Naive B cell (primary cell): ENCODE measurements at places on chromosomes 5 and 9. TPM values are rescaled to one million over a fixed set of nuclear protein-coding genes. Genes with fewer than 3 reads are reported as not detected.

GRAMD2B gene
- 0.92 TPM for polyA plus RNA-seq

GRCh38 chr5:142235050-142235797 is 89.6 kb downstream of the SPRY4 start:
- no peak overlapping the region for H3K27ac ChIP-seq
- peaks cover 2% of the 10 kb centered on the region for H3K4me1 ChIP-seq
- H3K27me3 ChIP-seq = peaks cover 33% of the 10 kb centered on the region
- H3K36me3 ChIP-seq = no peaks in the 10 kb centered on the region

GABRP gene
- polyA plus RNA-seq = not detected

DNA sequence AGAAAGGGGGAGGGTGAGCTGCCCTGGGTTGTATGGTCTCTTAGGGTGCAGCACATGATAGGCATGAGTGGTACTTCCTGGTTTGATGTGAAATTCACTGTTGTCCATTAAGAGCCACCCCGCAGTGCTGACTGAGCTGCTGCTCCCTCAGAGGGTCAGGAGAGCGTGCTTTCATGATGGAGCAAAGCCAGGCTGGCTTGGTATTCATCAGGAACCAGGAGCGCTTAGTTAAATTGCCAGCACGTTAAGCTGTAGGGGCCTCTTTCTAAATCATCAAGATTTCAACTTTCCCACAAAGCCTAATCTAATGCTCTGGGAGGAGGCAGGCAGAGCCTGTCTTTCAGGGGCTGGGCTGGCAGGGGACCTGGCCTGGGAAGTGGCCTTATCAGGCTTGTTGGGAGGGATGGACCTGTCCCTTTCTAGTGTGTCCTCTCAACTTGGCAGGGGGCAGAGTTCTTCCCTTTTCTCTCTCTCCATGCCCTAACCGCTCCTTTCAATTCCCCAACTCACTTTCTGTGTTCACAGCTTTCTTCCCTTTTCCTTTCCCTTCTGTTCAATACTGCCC is 7.9 kb downstream of the CYSTM1 start:
- H3K36me3 ChIP-seq = no peaks in the 10 kb centered on the region
- H3K4me3 ChIP-seq = no peak overlapping the region
- H3K27me3 ChIP-seq = no peaks in the 10 kb centered on the region
- DNase-seq = no peak
- H3K27ac ChIP-seq = no peak overlapping the region

GRCh38 chr5:141883892-141884318 is 5.7 kb upstream of the PCDH1 start:
- H3K4me3 ChIP-seq = no peak overlapping the region
- no peak for DNase-seq
- no peaks in the 10 kb centered on the region for H3K36me3 ChIP-seq
- H3K27ac ChIP-seq = no peak overlapping the region

DNA sequence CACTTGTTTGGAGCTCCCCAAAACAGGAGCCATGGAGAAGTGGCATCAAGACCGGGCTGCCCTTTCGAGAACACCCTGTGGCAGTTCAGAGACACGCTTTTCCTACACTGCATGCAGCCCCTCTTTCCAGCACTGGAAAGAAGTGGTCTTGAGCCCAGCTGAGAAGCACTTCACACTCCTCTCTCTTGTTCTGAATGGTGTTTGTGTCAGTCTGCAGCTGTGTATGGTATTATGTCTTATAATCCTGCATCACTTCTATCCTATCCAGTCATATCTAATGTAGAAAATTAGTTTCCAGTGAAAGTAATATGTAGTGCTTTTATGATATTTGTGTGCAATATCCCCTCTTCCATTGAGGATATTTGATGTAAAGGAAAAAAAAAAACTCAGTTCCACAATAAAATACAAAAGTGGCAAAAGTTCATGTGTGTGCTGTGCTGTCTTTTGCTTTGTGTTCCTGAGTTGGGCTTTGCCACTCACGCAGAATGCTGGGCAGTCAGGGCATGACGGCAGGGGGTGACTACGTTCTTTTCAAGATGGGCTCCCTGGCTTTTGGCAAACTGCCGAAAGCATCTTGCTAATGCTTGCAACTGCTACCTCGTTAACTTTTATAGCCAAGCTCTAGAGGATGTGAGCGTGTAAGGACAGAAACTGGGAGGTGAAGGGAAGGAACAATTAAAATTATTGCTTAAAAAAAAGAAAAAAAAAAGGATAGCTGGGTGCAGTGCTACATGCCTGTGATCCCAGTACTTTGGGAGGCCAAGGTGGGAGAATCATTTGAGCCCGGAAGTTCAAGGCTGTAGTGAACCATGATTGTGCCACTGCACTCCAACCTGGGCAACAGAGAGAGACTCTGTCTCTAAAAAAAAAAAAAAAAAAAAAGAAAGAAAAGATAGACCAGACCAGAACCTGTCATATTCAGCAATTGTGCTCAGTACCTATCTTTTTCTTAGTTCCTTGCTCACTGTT is 102.2 kb downstream of the MAP1B start:
- no peaks in the 10 kb centered on the region for H3K36me3 ChIP-seq
- no peaks in the 10 kb centered on the region for H3K27me3 ChIP-seq
- no peak for DNase-seq
- H3K27ac ChIP-seq = no peak overlapping the region
- H3K4me3 ChIP-seq = no peak overlapping the region

TSSK1B gene
- not detected for polyA plus RNA-seq

UBE2B gene
- 58.2 TPM for polyA plus RNA-seq

SWI5 gene
- 24.6 TPM for polyA plus RNA-seq

- no peaks in the 10 kb centered on the region for H3K27me3 ChIP-seq
- no peaks in the 10 kb centered on the region for H3K36me3 ChIP-seq
- H3K27ac ChIP-seq = no peak overlapping the region
- H3K4me3 ChIP-seq = no peak overlapping the region
These were observed 463.5 kb upstream of the RGMB start for GRCh38 chr5:98309785-98310598.

C5 gene
- 0.47 TPM for polyA plus RNA-seq

SLC24A2 gene
- polyA plus RNA-seq = not detected

SLC6A19 gene
- polyA plus RNA-seq = not detected

GRCh38 chr5:146475906-146476305 is 28.8 kb downstream of the TCERG1 start:
- no peaks in the 10 kb centered on the region for H3K27me3 ChIP-seq
- no peak overlapping the region for H3K4me3 ChIP-seq
- peaks cover 43% of the 10 kb centered on the region for H3K36me3 ChIP-seq
- H3K4me1 ChIP-seq = peaks cover 13% of the 10 kb centered on the region

GABRA1 gene
- polyA plus RNA-seq = not detected

CATSPER3 gene
- polyA plus RNA-seq = not detected

- no peaks in the 10 kb centered on the region for H3K4me1 ChIP-seq
- DNase-seq = no peak
- no peak overlapping the region for H3K4me3 ChIP-seq
- no peaks in the 10 kb centered on the region for H3K36me3 ChIP-seq
- H3K27me3 ChIP-seq = no peaks in the 10 kb centered on the region
These were observed 1026.0 kb upstream of the ARRDC3 start for GRCh38 chr5:92409134-92409533.

SARDH gene
- polyA plus RNA-seq = not detected

- H3K27ac ChIP-seq = no peak overlapping the region
- H3K4me3 ChIP-seq = no peak overlapping the region
- H3K36me3 ChIP-seq = peaks cover 19% of the 10 kb centered on the region
These were observed 171.5 kb upstream of the PHYKPL start for GRCh38 chr5:178403956-178404600.

PRLR gene
- polyA plus RNA-seq = not detected

- no peaks in the 10 kb centered on the region for H3K4me1 ChIP-seq
- no peak overlapping the region for H3K4me3 ChIP-seq
- no peak for DNase-seq
- no peak overlapping the region for H3K27ac ChIP-seq
- peaks cover 19% of the 10 kb centered on the region for H3K27me3 ChIP-seq
These were observed 94.7 kb upstream of the RAD23B start for GRCh38 chr9:107188376-107188775.
